Activated CD4-positive, alpha-beta T cell treated with anti-CD3 and anti-CD28 coated beads, Interleukin-2, amount 10 ng/mL, durations not matched to agents 24 days and 14 days (primary cell): ENCODE measurements at places on chromosomes 1 and 21. TPM values are rescaled to one million over a fixed set of nuclear protein-coding genes. Genes with fewer than 3 reads are reported as not detected.
A peak's percentile ranks its signal among the peaks of the same experiment; 100 is the strongest.

Gene GRIK1
- not detected in 2 replicates for total RNA-seq

DNA sequence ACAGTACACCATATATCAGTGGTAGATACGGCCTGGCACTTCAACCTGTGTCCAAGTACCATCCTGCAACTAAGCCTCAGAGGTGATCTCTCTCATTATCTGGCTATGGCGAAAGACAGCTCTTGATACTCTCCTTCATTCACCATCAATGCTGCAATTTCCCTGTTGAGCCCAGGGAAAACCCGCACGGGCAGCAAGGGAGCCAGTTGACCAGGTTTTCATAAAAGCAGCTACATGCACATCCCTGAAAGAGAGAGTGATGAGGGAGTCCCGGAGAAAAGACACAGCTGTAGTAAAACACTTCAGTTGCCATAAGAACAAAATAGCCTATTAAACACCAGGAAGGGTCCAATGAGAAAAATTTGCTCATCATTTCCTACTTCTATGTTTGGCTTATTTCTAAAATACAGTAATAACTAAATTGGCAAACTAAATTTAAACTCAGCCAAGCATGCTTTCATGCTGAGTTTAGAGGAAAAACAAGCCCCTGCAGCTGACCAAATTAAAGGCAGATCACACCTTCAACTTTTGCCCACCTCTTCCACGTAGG is 68.3 kb downstream of the CAPZB start:
- DNase-seq = no peak
- no peaks in the 10 kb centered on the region for H3K27me3 ChIP-seq
- peaks cover 33% of the 10 kb centered on the region for H3K36me3 ChIP-seq
- peaks cover 28% of the 10 kb centered on the region for H3K4me1 ChIP-seq

- DNase-seq = no peak
- peaks cover 9% of the 10 kb centered on the region for H3K27me3 ChIP-seq
- H3K36me3 ChIP-seq = no peaks in the 10 kb centered on the region
Observed at GRCh38 chr1:199178646-199179045, 539.8 kb downstream of the PTPRC start.

GRCh38 chr1:15937706-15938168 is 38.2 kb downstream of the ZBTB17 start:
- no peak for DNase-seq
- H3K4me3 ChIP-seq = no peak overlapping the region
- H3K36me3 ChIP-seq = peaks cover 69% of the 10 kb centered on the region
- no peaks in the 10 kb centered on the region for H3K27me3 ChIP-seq

Gene RGS13
- not detected in 2 replicates for total RNA-seq

DNA sequence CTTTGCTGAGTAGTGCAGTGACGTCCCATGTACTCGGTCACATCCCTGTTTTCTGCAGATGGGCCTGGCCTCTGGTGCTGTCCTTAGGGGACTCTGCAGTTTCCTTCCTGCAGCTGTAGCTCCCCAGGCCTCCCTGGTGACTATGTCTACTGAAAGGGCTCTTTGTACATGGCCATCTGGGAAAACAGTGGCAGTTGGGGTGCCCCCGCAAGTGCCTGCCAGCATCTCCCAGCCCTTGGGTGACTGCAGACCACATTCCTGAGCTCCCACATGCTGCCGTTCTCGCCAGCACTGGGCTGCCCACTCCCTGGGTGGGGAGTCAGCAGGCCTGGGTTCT is 37.5 kb upstream of the KCNA10 start:
- no peak overlapping the region for H3K27ac ChIP-seq
- peaks cover 62% of the 10 kb centered on the region for H3K27me3 ChIP-seq
- H3K4me1 ChIP-seq = no peaks in the 10 kb centered on the region
- H3K36me3 ChIP-seq = no peaks in the 10 kb centered on the region
- no peak for DNase-seq
- H3K4me3 ChIP-seq = no peak overlapping the region

DNA sequence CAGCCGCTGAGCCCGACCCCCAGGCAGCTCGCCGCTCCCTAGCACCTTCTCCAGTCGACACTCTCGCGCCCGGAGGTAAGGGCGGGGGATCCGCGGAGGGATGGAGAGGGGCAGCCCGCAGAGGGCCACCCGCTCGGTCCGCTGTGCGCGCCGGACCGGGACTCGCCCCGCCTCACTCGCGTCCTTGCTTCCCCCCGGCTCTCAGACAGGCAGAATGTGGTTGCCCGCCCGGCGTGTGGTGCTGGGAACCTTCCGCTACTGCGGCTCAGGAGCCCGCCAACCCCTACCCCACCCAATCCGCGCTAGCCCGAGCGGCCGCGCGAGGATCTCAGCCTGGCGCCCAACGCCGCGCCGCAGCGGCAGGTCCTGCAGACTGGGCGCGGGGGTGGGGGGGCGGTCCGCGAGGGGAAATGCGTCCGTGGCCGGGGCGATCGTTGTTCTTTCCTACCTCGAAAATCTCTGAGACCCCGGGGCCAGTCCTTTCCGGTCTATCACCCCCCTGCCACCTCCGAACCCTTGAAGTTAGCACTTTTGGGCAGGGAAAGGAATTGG is 404 bp downstream of the LRRC8C start:
- peaks cover 38% of the 10 kb centered on the region for H3K36me3 ChIP-seq
- H3K4me3 ChIP-seq = peak overlapping the region; percentile 96
- H3K4me1 ChIP-seq = peaks cover 64% of the 10 kb centered on the region
- peak; percentile 90 for DNase-seq
- H3K27me3 ChIP-seq = no peaks in the 10 kb centered on the region

Gene SNX7
- not detected in 2 replicates for total RNA-seq

DNA sequence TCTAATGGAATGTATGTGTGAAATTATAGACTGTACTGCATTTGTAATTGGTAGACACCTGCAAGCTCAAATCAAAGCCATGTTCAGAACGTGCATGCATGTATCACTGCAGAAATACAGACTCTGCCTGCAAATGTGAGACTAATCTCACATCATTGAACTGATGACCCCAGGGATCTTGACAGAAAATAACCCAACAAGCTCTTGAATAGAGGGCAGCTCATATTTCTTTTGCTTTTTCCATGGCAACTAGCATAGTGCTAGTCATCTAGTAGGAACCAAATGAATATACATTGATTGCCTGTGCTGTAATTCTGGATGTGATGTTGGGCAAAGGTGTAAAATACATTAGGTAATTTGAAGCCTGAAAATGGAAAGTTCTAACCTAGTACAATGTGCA is 62.4 kb downstream of the PTPRC start:
- H3K36me3 ChIP-seq = peaks cover 83% of the 10 kb centered on the region
- H3K4me1 ChIP-seq = peaks cover 72% of the 10 kb centered on the region
- peak overlapping the region; percentile 80 for H3K27ac ChIP-seq
- no peaks in the 10 kb centered on the region for H3K27me3 ChIP-seq
